Hepatocyte (in vitro differentiated cells): ENCODE measurements at places on chromosomes 5 and 9.

DNA sequence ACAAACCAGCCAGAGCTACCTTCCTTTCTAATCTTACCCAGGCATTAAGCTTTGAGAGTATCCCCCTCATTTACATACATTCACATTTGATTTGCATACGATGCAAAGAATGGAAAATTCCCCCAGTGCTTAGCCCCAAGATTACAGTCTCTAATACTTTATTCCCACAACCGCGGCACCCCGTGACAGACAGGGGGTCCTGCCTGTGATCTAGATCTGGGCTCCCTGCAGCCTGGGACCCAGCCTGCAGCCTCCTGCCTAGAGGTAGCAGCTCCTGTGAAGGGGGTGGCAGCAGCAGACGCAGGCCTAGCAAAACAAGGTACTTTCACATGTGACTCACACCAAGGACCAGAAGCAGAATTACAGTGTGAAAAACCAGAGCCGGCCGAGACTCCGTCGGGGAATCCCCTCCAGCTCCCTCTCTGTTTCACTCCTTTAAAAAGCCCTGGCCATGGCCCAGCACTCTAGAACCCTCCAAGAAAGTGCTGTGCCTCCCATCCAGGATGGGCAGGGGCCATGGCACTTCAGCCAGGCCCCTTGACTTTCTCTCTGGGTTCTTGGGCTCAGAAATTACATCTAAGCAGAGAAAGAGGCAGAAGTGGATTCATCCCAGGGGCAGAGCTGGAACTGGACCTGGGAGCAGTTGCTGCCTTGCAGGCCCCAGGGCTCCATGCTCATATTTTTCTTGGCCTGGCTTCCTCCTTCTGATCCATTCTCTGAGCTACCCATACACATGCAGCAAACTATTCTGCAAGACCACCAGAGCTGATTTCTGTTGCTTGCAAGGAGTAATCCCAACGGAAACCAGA is 14.0 kb upstream of the TCF7 start:
- H3K27ac ChIP-seq = peak overlapping the region; percentile 44
- DNase-seq = peak; percentile 63
- no peaks in the 10 kb centered on the region for H3K27me3 ChIP-seq
- no peaks in the 10 kb centered on the region for H3K36me3 ChIP-seq

DNA sequence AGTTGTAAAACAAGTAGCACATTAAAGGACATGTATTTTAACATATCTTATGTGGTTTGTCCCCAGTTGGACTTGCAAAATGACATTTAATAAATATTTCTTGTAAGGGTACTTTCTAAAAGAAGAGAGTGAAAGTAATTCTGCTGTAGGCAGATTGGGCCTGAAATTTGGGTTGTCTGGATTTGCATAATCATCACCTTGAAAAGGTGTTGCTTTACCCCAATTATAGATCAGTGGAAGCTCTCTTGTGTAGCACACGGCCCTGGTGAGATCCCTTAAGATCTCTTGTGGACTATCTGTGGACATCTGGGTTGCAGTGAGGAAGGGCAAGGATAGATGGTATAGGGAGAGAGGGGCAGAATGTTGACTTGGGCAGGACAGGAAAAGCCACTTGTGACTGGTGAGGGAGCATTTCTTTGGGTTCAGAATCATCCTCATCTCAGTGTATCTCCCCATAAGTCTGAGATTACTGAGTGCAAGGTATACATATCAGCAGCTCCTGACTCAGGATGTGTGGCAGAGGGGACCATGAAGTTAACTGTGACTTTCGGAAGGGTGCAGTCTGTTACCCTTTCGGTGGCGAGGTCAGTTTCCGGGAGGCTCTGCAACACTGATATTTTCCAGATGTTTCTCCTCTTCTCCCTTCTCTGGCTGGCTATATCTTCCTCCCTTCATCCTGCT is 2.0 kb upstream of the TNFAIP8 start:
- DNase-seq = no peak
- H3K4me3 ChIP-seq = no peak overlapping the region
- H3K27me3 ChIP-seq = no peaks in the 10 kb centered on the region
- H3K27ac ChIP-seq = peak overlapping the region; percentile 42

- H3K36me3 ChIP-seq = no peaks in the 10 kb centered on the region
- H3K4me3 ChIP-seq = no peak overlapping the region
- H3K27me3 ChIP-seq = no peaks in the 10 kb centered on the region
- DNase-seq = no peak
- peaks cover 21% of the 10 kb centered on the region for H3K4me1 ChIP-seq
- H3K27ac ChIP-seq = no peak overlapping the region
These were observed 89.0 kb downstream of the GCNT4 start for GRCh38 chr5:74963407-74963806.

DNA sequence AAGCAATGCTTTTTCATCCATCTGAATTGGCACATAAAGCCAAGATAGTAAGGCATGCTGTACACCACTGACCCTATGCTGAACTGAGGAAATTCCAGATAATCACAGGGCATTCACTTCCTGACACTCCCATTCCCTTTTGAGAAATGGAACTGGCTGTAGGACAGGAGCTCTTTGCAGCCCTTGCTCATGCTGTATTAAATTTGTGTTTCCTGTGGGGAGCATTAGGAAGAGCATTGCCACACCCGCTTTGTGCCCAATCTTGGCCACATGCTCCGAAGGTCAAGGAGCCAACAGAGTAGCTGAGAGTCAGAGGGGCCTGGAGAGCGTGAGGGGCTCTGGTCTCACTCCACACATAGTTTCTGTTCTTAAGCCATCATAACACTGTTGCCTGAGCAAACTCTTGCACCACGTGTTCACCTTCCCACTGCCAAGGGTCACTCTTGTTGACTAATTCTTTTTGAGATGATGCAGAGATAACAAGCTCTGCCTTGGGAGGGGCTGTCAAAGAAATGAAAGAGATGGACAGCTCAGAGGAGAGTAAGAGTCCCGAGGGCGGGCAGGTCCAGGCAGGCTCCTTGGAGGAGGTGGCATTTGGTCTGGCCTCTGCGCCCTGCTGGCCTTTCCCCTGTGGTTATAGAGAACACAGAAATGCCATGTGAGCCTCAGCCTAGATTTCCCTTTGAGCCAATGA is 31.7 kb upstream of the ARAP3 start:
- peaks cover 9% of the 10 kb centered on the region for H3K4me1 ChIP-seq
- DNase-seq = peak; percentile 47
- no peak overlapping the region for H3K4me3 ChIP-seq
- no peaks in the 10 kb centered on the region for H3K27me3 ChIP-seq
- no peaks in the 10 kb centered on the region for H3K36me3 ChIP-seq

- no peak overlapping the region for H3K27ac ChIP-seq
- H3K36me3 ChIP-seq = no peaks in the 10 kb centered on the region
- peaks cover 4% of the 10 kb centered on the region for H3K4me1 ChIP-seq
- no peak overlapping the region for H3K4me3 ChIP-seq
These were observed 7.7 kb downstream of the NOXA1 start for GRCh38 chr9:137430723-137431415.

DNA sequence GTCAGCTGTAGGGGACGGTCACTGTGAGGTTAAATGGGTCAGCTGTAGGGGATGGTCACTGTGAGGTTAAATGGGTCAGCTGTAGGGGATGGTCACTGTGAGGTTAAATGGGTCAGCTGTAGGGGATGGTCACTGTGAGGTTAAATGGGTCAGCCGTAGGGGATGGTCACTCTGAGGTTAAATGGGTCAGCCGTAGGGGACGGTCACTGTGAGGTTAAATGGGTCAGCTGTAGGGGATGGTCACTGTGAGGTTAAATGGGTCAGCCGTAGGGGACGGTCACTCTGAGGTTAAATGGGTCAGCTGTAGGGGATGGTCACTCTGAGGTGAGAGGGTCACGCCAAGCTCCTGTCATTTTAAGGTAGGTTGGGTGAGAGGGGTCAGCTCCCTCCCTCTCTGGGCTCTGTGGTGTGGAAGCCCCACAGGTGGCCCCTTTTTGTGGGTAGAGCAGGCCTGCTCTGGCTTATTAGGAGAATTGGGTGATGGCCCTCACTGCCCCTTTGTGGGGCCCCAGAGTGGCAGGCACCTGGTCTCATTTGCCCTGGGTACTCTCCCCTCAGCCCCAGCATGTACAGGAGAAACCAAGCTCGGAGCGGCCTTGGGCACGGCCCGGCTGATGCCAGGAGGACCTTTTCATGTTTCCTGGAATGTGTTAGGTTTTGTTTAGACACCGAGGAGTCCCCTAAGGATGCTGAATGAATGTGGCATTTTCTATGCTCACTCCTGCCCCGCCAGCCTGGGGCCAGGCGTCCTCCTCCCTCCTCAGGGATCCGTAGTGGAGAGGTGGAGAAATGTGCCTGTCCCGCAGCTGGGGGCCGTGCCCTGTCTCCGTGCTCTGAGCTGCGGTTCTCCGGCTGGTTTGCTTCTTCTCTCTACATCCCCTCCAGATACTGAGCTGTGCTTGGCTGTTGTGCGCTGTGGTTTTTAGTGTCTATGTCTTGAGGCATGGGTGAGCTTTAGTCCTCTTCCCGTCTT is 31.4 kb downstream of the AHRR start:
- no peaks in the 10 kb centered on the region for H3K27me3 ChIP-seq
- H3K4me1 ChIP-seq = no peaks in the 10 kb centered on the region
- DNase-seq = peak; percentile 3
- H3K36me3 ChIP-seq = no peaks in the 10 kb centered on the region
- H3K27ac ChIP-seq = no peak overlapping the region
- no peak overlapping the region for H3K4me3 ChIP-seq

DNA sequence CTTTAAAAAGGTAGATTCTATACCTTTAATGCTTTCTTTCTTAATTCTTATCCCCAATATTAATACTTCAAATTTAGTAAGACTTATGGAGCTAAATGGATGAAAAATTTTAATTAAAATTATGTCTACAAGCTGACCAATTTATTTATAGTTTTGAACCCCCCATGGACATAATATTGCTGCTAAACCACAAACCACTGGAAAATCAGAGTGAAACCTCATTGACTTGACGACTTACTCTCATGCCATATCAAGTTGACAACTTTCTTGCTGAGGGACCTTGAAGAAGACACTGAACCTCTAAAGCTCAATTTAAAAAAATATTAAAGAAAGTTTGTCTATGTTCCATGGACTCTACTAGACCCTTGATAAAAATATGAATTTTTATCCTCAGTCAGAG is 653.7 kb downstream of the TLE1 start:
- no peak overlapping the region for H3K4me3 ChIP-seq
- H3K27me3 ChIP-seq = no peaks in the 10 kb centered on the region
- peaks cover 18% of the 10 kb centered on the region for H3K4me1 ChIP-seq

- no peak overlapping the region for H3K4me3 ChIP-seq
- no peak for DNase-seq
- no peaks in the 10 kb centered on the region for H3K4me1 ChIP-seq
These were observed 605.6 kb downstream of the PDE4D start for GRCh38 chr5:59287884-59288283.

- no peaks in the 10 kb centered on the region for H3K36me3 ChIP-seq
- H3K4me1 ChIP-seq = no peaks in the 10 kb centered on the region
These were observed 26.7 kb upstream of the FCN2 start for GRCh38 chr9:134853893-134854292.

DNA sequence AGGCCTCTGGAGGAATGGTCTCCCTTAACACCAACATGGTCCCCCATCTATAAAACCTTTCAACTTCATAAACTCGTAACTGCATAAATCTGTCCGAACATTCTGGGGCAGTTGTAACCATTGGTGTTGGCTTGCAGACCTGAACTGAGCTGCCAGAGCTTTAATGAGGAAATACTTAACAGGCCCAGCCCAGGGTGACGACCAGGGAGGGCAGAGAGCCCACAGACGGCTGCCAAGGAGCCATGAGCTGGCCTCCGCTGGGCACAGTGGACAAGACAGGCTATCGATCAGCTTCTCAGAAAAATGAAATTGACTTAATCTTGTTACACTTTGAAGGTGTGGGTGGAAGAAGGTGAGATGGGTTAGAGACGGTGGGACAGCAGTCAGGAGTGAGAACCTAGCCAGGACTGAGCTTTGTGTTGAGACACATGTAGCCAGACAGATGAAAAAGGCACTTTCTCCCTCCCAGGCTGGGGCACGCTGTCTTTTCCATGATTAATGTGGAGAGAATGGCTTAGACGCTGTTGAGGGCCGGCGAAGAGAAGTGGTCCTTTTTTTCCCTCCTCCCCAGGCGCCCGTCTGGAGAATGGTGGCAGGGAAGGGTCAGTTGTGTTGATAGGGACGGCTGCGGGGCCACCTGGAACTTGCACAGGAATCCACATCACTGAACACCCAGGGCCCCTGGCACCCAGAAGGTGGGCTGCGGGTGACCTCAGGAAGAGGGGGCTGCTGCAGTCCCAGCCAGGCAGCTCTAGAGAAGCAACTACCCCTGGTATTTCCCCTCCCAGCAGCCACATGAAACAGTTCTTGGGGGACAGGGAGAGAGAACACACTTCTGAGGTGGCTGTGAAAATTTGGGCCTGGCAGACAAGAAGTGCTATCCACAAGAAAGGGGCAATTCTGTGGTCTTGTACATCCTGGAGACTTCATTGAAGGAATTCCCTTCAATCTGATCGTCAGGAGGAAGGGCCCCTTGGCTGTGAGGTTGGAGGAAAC is 27.3 kb upstream of the TCOF1 start:
- peaks cover 19% of the 10 kb centered on the region for H3K4me1 ChIP-seq
- no peak for DNase-seq
- H3K27ac ChIP-seq = no peak overlapping the region
- no peaks in the 10 kb centered on the region for H3K27me3 ChIP-seq
- no peak overlapping the region for H3K4me3 ChIP-seq
- no peaks in the 10 kb centered on the region for H3K36me3 ChIP-seq
